Stimulated activated CD4-positive, alpha-beta T cell treated with anti-CD3 and anti-CD28 coated beads, Interleukin-4, amount 100 ng/mL, for 4 hours (primary cell): ENCODE measurements at places on chromosomes 13 and 19.
A peak's percentile ranks its signal among the peaks of the same experiment; 100 is the strongest.

- DNase-seq = no peak
Observed at GRCh38 chr19:35421362-35421761, 26.7 kb upstream of the FFAR2 start.

- no peak for DNase-seq
Observed at GRCh38 chr13:26445092-26445491, 112.4 kb upstream of the WASF3 start.

DNA sequence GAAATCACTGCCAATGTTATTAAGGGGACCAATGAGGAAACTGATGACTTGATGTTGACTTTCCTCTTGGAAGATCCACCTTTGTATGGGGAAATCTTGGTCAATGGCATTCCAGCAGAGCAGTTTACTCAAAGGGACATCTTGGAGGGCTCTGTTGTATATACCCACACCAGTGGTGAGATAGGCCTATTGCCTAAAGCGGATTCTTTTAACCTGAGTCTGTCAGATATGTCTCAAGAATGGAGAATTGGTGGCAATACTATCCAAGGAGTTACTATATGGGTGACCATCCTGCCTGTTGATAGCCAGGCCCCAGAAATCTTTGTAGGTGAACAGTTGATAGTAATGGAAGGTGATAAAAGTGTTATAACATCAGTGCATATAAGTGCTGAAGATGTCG is 3.4 kb downstream of the FREM2 start:
- no peak for DNase-seq

- DNase-seq = peak; percentile 15
Observed at GRCh38 chr13:46387064-46387851, at the start of gene RUBCNL. RUBCNL (minus strand) TSS chr13:46387252; CDS start chr13:46372475, 14,777 bp downstream.

- DNase-seq = no peak
Observed at GRCh38 chr19:3610745-3611717, 4.4 kb upstream of the TBXA2R start.

GRCh38 chr13:32791545-32792172 is 205.4 kb downstream of the PDS5B start:
- no peak for DNase-seq

GRCh38 chr19:38710928-38711725 is 33.1 kb downstream of the CAPN12 start:
- DNase-seq = no peak

DNA sequence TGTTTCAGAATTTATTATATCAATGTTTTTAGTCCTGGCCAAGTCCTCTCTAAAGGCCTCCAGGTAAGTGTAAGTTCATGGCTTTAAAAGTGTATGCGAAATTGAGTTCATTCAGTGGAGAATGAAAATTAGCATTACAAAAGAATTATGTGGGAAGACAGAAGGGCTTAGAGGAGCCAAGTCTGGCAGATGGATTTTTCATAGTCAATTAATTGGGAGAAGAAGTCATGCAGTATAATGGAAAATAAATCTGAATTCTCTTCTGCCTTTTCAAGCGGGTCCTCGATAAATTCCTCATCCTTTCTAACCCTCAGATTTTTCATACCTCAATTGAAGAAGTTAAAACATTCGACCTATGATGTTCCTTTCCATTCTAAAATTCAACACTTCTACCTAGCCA is 394.2 kb downstream of the ITGBL1 start:
- DNase-seq = no peak

GRCh38 chr19:17511724-17512573 is 500 bp downstream of the PGLS start:
- DNase-seq = peak; percentile 83

GRCh38 chr13:75405976-75406703 is 75.8 kb downstream of the TBC1D4 start:
- DNase-seq = no peak

- no peak for DNase-seq
Observed at GRCh38 chr13:77374786-77375185, 47.9 kb upstream of the MYCBP2 start.

DNA sequence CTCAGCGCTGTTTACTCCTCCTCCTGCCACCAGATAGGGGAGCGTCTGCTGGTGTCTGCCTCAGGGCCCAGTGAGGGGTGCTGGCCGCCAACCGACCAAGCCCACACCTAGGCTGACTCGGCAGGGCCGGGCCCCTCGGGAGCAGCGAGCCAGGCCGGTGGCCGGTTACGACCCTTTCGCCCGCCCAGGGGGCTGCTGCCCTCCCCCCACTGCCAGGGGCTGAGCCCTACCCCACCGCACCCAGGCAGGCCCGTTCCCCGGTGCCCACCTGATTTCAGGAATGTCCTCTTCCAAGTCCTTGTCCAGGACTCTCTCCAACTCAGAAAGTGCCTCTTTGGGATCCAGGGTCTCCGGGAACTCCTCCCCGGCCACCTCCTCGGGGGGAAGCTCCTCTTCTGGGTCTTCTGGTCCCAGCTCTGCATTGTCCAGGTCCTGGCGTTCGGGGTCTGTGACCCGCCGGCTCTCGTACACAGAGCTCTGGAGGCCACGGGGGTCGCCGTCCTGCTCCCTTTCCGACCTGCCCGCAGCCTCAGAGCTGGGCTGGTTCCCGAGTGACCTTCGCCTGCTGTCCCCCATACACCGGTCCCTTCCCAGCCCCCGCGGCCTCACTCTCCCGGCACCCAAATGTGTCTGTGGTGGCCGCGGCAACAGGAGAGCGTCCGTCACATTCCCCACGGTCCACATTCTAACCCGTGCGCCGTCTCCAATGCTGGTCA is 31.0 kb upstream of the MIER2 start:
- no peak for DNase-seq

- DNase-seq = no peak
Observed at GRCh38 chr13:20190481-20191310, 2.0 kb downstream of the GJB2 start.

- no peak for DNase-seq
Observed at GRCh38 chr19:28014615-28015405, 1198.1 kb downstream of the UQCRFS1 start.

GRCh38 chr13:25345576-25345975 is 26.2 kb upstream of the ATP8A2 start:
- no peak for DNase-seq

GRCh38 chr19:5397804-5398692 is 57.2 kb upstream of the ZNRF4 start:
- DNase-seq = no peak

GRCh38 chr13:76717092-76717491 is 169.1 kb downstream of the KCTD12 start:
- DNase-seq = no peak

DNA sequence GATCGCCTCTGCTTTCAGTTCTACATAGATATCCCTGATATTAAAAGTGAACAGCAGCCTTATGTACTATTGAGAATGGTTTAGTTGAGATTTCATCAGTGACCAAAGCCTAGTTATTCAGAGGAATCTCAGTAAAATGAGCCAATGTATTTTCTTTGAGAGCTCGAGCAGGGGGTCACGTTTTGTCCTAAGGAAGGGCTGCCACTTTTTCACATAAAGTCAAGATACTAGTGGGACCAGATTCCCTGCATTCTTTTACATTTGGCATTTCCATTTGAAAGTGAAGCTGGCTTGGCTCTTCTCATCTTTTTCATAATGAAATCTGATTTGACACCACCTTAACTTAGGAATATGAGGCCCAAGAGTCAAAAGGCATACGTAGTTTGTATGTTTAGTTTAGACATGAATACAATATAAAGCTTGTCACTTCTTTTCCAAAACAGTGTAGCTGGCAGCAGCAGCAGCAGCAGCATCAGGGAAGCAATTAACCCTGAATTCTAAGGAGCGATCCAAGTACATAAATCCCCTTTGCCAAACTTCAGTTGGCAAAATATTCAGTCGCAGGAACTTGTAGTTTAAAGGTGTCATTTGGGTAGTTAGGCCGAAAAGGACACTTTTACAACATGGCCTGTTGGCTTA is 1752.2 kb upstream of the PCDH20 start:
- no peak for DNase-seq

GRCh38 chr19:30685426-30686000 is 313.3 kb downstream of the ZNF536 start:
- no peak for DNase-seq

DNA sequence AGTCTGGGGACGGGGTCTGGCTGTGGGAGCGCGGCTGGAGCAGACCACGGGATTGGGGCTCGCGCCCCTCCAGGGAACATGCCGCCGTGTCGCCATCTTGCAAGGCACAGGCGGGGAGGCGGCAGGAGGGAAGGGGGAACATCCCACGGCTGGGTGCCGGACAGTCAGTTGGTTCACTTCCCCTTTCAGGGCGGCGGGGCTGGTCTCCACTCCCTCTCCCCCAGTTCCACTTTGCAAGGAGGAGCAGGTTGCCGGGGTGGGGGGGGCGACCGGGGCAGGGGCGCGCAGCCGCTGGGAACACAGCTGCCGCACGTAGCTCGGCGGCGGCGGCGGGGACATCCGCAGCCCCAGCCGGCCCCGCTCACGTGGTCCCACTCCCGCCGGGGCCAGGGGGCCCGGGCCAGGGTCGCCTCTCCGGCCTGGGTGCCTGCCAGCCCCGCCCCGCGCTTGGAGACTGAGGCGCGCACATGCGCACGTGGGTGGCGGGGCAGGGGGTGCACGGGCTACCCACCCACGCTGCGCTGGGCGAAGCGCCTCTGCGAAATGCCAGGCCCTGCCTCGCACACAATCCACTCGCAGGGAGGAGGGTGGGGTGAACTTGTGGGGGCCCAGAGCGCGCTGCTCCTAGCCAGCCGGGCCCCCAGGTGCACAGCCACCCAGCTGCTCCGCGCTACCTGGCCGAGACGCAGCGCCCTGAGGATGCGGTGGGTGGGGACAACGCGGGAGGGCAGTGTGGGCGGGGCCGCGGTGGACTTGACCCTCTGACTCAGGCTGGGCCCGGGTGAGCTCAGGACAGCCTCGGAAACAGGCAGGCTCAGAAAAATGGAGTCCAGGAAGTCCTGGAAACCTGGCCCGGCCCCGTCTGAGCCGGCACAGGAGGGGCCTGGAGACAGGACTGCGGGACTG is 6.4 kb downstream of the KLF16 start:
- peak; percentile 69 for DNase-seq

GRCh38 chr19:50599427-50599826 is 31.2 kb upstream of the LRRC4B start:
- DNase-seq = no peak

DNA sequence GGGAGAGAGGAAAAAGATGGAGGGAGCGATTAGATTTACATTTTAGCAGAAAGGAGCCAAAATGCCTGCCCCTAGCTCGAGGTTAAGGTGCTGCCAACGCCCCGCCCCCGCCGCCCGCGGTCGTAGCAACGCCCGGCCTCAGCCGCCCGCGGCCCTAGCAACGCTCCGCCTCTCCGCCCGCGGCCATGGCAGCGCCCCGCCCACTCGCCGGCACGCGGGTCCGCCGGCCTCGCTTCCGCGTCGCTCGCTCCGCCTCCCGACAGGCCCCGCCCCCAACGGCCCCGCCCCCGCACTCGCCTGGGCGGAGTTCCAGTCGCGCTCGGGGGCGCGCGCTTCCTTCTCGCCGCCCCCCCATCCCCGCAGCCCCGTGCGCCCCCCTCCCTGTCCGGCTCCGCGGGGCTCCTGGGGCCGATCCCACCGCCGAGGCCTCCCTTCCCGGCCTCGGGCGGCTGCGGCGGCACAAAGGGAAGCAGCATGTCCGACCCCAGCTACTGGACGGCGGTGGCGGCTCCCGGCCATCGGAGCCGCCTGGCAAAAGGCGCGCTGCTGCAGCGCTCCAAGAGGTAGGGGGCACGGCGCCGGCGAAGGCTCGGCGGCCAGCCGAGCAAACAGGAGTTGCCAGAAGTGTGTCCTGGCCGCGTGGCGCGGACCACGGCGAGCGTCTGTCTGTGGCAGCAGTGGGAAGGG is 20.3 kb downstream of the MAST3 start:
- DNase-seq = peak; percentile 97

DNA sequence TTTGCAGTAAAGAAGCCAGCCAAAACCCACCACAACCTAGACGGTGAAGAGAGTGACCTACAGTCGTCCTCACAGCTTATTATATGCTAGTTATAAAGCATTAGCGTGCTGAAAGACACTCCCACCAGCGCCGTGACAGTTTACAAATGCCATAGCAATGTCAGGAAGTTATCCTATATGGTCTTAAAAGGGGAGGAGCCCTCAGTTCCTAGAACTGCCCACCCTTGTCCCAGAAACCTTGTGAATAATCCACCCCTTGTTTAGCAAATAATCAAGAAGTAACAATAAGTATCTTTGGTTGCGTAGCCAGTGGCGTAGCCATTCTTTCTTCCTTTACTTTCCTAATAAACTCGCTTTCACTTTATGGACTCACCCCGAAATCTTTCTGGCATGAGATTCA is 227.9 kb upstream of the ARGLU1 start:
- no peak for DNase-seq

GRCh38 chr13:77022341-77022740 is 4.6 kb downstream of the FBXL3 start:
- DNase-seq = no peak

GRCh38 chr19:3981736-3982681 is 3.3 kb downstream of the EEF2 start:
- no peak for DNase-seq

- no peak for DNase-seq
Observed at GRCh38 chr19:40862333-40862732, 12.1 kb upstream of the CYP2A6 start.

GRCh38 chr13:74555651-74556420 is 421.6 kb upstream of the KLF12 start:
- DNase-seq = no peak

- DNase-seq = no peak
Observed at GRCh38 chr19:53554804-53555203, 16.9 kb downstream of the ZNF331 start.

DNA sequence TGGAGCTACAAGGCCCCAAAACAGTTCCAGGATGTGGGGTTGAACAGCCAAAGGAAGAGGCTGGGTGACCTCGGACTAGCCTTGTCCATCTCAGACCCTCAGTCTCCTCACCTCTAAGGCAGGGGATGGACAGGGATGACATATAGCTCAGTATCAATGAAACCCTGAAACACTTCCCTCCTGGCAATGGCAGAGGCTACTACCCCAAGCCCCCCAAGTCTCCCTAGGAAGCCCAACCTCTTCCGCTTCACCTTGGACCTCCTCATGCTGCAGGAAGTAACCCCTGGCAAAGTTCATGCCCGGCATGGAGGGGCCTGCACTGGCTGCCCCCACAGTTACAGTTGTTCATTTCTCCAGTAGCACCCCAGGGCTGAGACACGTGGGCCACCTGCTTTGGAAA is 10.6 kb downstream of the CCDC97 start:
- no peak for DNase-seq

- no peak for DNase-seq
Observed at GRCh38 chr19:10803252-10803651, 32.8 kb downstream of the TMED1 start.

DNA sequence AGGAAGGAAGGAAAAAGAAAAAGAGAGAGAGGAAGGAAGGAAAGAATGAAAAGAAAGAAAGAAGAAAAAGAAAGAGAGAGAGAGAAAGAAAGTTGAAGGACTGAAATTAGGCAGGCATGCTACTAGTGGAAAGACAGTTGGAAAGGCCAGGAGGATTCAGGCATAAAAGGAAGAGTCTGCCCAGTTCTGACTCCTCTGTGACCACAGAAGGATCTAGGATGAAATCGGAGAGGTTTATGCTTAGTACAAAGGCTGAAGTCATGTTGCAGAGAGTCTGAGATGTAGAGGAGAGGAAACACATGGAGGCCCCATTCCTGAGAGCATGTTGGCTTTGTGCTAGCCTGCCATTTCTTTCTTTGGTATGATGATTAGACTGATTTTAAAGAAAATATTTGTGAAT is 246.5 kb upstream of the ARGLU1 start:
- no peak for DNase-seq
